ENCODE measurements at places on chromosomes 4 and X.

- DNase-seq: no peak
Observed at GRCh38 chrX:136417806-136418205, 69.9 kb upstream of the BRS3 start.

GRCh38 chrX:65994519-65995506, 45.1 kb downstream of the VSIG4 start:
- no peak for DNase-seq

GRCh38 chr4:165875446-165875845, 2.4 kb downstream of the TLL1 start:
- DNase-seq: no peak

GRCh38 chr4:141021397-141022110, 111.7 kb downstream of the RNF150 start:
- DNase-seq: no peak

GRCh38 chr4:81512001-81512756, 40.5 kb upstream of the RASGEF1B start:
- no peak for DNase-seq

DNA sequence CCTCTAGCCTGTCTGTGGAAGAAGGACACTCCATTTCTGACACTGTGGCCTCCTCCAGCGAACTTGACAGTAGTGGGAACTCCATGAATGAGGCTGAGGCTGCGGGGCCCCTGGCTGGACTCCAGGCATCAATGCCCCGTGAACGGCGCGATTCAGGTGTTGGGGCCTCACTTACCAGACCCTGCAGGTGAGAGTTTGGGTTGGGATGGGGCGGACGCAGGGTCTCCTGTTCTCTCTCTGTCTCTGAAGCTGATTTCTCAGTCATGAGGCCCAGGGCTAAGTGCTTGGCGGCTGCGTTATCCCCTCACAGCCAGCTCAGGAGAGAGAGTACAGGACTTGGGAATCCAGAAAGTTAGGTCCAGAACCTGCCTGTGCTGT, 71.0 kb downstream of the STARD8 start:
- DNase-seq: no peak

GRCh38 chr4:8470451-8471024, 30.0 kb downstream of the TRMT44 start:
- DNase-seq: no peak

GRCh38 chrX:112536544-112536943, 143.2 kb downstream of the LHFPL1 start:
- no peak for DNase-seq

- DNase-seq: no peak
Observed at GRCh38 chr4:39037941-39038340, 5.7 kb upstream of the TMEM156 start.

GRCh38 chrX:9074326-9074725, 40.4 kb upstream of the FAM9B start:
- DNase-seq: no peak
